ENCODE measurements at places on chromosomes 2 and 18.

- DNase-seq: peak; percentile 31
Measured at GRCh38 chr2:71749671-71750101, 296.3 kb downstream of the DYSF start.

DNA sequence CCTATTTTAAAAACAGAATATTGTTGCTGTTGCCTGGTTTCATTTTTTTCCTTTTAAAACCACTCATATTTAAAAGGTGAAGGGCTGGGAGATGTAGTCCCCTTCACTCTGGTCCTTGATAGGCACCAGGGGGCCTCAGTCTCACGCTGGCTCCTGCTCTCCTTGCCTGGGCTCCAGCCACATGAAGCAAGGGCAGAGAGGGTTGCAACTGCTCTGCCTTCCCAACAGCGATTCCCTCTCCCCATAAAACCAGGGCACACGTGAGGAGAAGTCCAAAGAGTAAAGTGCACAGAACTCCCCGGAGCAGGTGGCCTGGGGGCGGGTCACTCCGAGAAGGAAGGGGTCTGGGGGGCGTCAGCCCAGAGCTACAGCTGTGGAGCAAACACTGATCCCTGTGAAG, 12.8 kb downstream of the TMEM127 start:
- DNase-seq: no peak

GRCh38 chr2:74317701-74318100, 25.5 kb downstream of the SLC4A5 start:
- no peak for DNase-seq

DNA sequence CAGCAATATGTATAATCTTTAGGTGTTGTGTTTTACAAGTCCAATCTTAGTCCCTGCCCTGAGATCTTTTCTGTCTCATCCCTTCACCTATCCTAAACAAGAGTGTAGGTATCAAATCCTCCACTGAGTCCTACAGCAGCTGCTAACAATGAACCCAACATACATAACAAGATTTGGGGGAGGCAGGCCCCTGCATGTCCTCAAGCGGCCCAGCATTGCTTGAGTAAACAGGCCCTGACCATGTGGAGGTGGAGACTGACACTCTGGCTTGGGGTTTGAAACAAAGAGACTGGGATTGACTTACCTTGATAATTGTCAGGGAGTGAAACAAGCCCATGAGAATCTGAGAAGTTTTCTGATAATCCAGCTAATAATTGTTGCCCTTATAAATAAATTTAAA, 213.4 kb downstream of the STK39 start:
- no peak for DNase-seq

GRCh38 chr18:34659579-34660517, 50.2 kb upstream of the DTNA start:
- DNase-seq: peak; percentile 96

DNA sequence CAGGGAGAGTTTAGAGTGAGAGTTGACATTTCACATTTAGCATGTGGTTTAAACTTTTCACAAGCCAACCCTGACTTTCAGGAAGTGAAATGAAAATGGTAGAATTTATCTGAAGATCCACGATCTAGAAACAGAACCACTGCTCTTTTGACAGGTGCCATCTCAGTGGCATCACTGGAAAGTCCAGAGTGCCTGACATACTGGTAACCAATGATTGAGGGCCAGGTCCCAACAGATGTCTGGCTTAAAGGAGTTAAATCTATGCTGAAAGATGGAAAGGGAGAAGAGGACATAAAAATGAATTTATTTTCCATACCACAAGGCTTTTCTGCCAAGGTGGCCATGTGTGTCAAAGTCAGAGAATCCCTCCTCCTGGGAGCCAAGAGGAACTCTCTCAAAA, 2.7 kb downstream of the IL36G start:
- no peak for DNase-seq

GRCh38 chr2:11681722-11682589, 12.0 kb upstream of the NTSR2 start:
- DNase-seq: no peak

DNA sequence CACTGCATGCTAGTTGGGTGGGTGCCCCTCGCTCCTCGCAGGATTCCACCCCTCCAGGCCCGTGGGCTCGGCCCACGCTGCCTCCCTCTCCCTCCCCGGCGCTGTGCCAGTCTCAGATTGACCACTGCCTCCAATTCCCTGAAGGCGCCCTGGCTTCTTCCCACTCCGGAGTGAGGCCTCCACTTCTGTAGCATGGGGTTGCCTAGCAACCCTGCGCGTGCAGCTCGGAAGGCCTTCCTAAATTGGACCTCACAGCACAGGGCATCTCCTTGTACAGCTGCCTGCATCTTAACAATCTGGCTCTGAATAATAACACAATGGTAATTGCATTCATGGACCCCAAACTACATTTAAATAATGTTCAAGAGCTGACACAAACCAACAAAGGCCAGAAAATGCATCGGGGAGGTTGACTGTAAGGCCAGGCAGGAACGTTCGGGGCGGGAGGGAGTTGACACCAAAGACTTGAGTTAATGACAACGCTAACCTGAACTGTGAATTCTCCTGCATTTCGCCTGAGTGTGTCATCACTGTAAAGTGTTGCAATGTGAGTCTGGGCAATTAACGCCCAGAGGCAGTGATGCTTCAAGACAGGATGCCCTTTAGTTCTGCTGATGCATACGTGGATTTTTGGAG, 222.9 kb downstream of the ZBTB7C start:
- DNase-seq: peak; percentile 70

- peak; percentile 57 for DNase-seq
Measured at GRCh38 chr2:201158111-201158929, 24.6 kb upstream of the CASP10 start.

GRCh38 chr2:236545814-236546480, 23.7 kb upstream of the ACKR3 start:
- DNase-seq: no peak

- no peak for DNase-seq
Measured at GRCh38 chr2:23015651-23016200, 369.3 kb upstream of the KLHL29 start.

Data from kidney glomerular epithelial cell (primary cell).